ENCODE measurements at places on chromosomes 6 and 20.
A peak's percentile ranks its signal among the peaks of the same experiment; 100 is the strongest.

- no peak for DNase-seq
Observed at GRCh38 chr6:46490425-46491200, 636 bp downstream of the RCAN2 start.

- no peak for DNase-seq
Observed at GRCh38 chr20:22688485-22688884, 104.1 kb upstream of the FOXA2 start.

DNA sequence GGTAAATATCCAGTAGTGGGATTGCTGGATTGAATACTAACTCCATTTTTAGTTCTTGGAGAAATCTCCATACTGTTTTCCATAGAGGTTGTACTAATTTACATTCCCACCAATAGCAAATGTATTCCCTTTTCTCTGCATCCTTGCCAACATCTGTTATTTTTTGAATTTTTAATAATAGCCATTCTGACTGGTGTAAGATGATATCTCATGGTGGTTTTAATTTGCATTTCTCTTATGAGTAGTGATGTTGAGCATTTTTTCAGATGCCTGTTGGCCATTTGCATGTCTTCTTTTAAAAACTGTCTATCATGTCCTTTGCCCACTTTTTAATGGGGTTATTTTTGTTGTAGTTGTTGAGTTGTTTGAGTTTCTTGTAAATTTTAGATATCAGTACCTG, 253.2 kb downstream of the HAO1 start:
- DNase-seq: no peak

GRCh38 chr20:36778831-36779655, 5.5 kb upstream of the DSN1 start:
- DNase-seq: no peak

DNA sequence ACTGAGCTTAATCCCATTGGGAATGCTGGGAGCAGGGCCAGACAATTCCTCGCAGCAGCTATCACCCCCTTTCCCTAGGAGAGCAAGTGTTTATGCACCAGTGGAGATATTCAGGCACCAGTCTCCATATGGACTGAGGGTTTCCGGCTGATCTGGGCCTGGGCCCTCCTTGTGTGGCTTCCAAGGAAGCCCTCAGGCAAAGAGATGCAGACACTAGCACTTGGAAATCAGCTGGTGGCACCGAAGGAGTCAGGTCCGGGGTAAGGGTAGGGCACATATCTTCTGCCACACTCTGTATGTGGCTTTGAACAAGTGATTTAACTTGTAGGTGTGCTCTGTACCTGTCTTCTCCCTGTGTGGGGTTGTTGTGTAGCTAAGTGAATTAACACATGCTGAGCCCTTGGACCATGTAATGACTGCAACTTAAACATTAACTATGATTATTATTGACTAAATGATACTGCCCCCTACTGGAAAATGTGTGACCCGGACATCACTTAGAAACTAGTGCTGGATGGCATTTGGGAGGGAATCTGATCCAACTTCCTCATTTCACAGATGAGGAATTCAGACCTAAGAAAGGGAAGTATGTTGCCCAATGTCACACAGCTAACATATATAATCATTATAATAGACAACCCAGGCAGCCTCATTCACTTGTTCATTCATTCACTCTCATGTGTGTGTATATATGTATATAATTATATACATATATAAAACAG, 19.3 kb upstream of the WFDC2 start:
- no peak for DNase-seq

DNA sequence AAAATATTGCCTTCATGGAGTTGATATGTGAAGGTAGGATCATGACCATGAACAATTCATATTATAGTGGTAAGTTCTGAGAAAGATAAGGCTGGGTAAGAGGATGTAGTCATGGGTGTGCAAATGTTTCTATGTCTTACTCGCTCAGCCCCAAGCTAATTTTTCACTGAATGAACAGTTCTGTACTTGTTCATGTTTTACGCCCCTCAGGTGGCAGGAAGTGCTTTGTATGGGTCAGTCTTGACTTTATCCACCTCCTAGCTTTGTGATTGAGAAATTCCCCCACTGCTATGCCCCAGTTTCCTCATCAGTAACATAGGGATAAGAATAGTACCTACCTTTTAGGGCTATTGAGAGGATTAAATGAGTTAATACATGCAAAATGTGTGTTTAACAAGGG, 148.2 kb upstream of the KCNG1 start:
- DNase-seq: no peak

- DNase-seq: no peak
Observed at GRCh38 chr6:104540743-104541142, 319.0 kb downstream of the HACE1 start.

DNA sequence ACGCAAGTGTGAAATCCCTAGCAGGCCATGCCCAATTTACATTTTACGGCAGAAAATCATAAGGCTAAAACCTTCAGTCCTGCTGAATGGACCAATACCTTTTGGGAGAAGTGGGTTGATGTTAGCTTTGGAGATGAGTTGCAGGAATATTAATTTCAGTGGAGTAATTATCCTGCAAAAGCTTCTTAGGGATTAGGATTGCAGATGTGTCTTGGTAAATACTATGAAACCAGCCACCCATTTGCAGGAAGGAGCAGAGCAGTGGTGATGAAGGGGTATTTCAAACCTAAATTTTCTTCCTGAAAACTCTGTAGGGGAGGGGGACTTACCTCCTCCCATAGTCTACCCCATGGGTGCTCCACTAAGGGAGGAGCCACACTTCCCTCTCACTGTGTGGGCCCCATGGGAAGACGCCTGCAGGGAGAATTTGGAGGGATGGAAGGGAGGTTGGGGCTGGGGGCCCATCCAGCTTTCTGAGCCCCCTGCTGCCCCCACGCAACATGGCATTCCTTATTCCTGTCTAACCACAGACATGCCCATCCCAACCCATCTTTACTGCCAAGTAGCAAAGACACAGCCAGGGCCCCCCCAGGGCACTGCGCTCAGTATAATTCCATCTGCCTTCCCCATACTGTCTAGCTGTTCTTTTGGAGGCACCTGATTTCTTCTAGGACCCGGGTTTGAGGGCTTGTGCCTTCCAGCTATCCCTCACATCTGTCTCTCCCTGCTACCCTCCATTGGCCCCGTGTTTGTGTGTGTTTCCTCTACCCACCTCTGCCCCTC, 14.6 kb upstream of the UQCC2 start:
- DNase-seq: no peak

- no peak for DNase-seq
Observed at GRCh38 chr6:167668019-167668753, 158.5 kb upstream of the AFDN start.

DNA sequence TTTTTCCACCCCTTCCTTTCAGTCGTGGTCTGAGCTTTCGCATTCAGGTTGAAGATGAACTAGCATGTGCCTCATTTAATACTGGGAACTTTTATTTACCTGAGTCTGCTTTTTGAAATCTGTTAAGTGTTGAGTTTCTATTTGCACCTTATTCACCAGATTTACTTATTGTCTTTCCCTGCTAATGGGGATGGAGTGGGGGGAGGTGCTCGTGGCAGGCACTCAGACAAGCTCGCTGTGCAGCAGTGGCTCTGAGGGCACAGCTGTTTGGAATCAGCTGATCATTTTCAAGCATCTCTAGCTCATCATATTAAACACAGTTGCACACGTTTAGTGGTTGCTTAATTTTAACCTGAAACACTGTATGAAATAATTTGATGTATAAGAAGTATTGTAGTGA, 35.6 kb downstream of the UTRN start:
- DNase-seq: no peak

GRCh38 chr6:169934699-169935347, 183.4 kb downstream of the ERMARD start:
- DNase-seq: no peak

- no peak for DNase-seq
Observed at GRCh38 chr20:3158968-3159431, 665 bp downstream of the FASTKD5 start.

DNA sequence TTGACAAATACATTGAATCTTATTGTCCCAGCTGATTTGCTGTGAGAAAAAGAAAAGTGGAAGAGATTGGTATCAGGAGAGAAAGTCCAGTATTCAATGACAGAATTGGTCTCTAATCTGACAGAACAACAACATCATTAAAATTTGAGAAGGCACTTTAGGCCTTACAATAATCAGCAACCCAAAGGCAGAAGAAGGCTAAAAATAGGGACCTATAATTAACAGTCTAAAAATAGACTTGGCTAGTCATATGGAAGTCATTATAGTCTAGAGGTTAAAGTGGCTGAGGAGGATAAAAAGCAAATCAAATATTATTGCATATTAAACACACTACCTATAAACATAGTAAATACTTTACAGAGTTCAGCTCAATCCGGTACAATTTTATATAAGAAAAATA, 393.6 kb upstream of the JAG1 start:
- no peak for DNase-seq

DNA sequence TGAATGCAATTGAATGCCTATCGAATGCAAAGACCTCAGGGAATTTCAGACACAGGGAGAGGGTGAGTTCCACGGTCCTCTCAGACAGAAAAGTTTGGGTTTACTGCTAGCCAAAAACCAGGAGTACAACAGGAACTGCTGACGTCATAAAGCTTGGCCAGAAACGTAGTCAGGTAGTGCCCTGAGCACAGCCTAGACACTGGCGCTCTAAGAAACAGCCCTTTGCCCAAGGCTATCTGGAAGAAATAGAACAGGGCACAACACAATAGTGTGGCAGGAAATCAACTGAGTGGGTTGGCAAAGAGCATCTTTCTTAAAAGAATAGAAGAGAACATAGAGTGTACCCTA, 58.0 kb downstream of the GFOD1 start:
- DNase-seq: no peak

- DNase-seq: no peak
Observed at GRCh38 chr6:161549977-161550655, 276.3 kb upstream of the AGPAT4 start.

GRCh38 chr6:118559659-118560058, 11.6 kb downstream of the PLN start:
- no peak for DNase-seq

- DNase-seq: no peak
Observed at GRCh38 chr6:168570211-168570610, 129.2 kb downstream of the SMOC2 start.

GRCh38 chr20:38212806-38213606, 47.5 kb downstream of the KIAA1755 start:
- no peak for DNase-seq

- DNase-seq: no peak
Observed at GRCh38 chr6:91879386-91879995, 1292.6 kb upstream of the MAP3K7 start.

DNA sequence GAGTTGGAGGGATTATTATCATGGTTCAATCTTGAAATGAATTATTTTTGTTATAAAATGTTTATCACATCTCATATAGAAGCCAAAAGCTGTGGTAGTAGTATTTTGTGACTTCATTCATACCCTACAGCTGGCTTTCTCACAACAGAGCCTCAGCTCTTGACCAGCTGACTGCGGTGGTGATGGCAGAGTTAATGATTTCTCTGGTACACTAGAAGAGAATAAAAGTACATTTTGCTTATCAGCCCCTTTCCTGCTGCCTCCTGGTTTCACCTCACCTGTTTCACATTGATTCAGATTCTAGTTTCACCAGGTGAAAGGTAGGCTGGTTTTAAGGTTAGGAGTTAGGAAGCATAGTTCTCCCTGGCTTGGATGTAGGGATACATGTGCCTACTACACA, 55.7 kb downstream of the AFG1L start:
- no peak for DNase-seq

DNA sequence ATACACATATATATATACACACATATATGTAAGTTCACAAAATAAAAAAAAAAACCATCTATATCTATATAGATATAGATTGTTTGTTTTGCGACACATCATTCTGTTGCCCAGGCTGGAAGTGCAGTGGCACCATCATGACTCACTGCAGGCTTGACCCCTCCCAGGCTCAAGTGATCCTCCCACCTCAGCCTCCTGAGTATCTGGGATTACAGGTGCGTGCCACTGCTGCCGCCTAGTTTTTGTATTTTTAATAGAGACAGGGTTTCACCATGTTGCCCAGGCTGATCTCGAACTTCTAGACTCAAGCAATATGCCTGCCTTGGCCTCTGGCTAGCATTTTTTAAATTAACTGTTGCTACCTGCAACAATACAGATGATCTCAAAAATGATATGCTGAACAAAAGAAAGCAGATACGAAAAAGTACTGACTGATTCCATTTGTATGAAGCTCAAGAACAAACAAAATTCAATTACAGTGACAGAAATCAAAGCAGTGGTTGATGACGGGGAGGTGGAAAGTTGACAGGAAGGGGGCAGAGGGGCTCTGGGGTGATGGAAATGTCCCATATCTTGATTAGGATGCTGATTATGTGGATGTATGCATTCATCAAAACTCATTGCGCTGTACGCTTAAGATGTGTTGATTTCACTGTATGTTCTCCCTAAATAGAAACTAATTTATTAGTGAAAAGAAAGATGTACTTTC, 49.6 kb downstream of the ATXN1 start:
- DNase-seq: peak; percentile 38

DNA sequence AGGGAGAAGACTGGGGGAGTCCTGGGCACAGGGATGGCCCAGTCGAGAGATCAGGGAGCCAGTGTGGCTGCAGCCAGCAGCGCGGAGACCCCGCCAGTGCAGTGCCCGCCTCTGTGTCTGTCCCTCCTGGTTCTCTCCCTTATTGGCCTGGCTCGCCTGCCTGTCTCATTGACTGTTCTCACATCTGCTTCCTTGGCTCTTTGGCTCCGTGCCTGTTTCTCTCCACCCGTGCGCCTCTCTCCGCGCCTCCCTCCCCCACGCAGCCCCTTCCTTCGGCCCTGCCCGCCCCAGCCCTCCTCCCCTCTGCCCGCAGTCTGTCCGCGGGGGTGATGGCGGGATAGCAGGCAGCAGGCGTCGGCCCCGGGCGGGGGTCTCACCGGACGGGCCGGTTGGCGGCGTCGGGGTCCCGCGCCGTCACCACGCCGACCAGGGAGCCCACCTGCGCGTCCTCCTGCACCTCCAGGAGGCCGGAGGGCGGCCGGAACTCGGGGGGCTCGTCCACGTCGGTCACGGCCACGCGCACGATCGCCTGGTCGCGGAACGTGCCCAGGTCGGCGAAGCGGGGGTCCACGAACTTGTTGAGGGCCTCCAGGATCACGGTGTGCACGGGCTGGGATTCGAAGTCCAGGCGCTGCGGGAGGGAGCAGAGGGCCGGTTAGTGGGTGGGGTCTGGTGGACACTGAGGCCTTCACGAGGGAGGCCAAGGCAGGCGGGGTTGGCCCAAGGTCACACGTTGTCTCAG, 92.0 kb downstream of the CD40 start:
- no peak for DNase-seq

GRCh38 chr6:3773678-3774298, 22.3 kb upstream of the PXDC1 start:
- no peak for DNase-seq

DNA sequence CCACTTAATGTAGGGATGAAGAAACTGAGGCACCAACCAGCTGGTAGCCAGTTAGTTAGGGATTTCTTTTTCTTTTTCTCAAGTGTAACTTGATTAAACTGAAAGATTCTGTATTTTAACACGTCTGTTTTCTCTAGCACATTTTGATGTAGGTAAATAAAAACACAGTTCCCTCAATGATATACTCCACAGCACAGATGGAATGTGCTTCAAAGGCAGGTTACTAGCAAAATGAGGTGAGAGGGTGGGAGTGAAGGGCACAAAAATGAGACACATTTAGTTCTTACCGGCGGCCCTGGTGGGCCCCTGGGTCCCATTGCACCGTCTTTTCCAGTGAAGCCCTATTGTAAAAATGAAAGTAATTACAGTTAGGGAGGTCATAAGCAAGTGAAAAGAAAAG, 108.9 kb downstream of the COL12A1 start:
- DNase-seq: no peak

GRCh38 chr6:163397326-163397725, 17.2 kb upstream of the QKI start:
- no peak for DNase-seq

GRCh38 chr6:46674410-46674809, 13.3 kb upstream of the TDRD6 start:
- DNase-seq: no peak

GRCh38 chr6:170140129-170140528, 150.7 kb downstream of the DLL1 start:
- no peak for DNase-seq
